Stimulated activated CD8-positive, alpha-beta memory T cell treated with anti-CD3 and anti-CD28 coated beads, Interleukin-7, amount 100 ng/mL, for 1 hour (primary cell): ENCODE measurements at places on chromosomes 2 and 18.

DNA sequence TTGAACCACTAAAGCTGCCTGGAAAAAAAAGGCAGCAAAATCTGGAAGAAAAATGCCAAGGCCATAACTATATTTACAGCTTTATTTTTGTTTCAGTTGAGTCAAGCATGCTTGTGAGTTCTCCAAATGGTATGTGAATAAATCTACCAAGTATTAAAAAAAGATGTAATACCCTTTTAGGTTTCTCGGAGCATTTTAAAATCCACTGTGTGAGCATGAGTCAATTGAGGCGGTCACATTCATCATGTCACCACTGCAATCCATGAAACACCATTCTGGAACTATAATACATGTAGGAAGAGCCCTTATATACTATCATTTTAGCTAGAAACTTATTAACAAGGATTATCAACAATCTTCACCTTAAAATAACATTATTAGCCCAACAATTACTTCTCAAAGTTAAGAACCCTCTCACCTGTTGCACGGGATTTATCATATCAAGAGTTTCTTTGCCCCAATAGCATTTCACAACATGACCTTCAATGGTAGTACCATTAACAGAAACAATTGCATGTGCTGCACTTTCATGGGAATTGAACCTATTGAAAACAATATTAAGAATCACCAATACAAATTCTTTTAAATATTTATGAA lies 24.2 kb upstream of the C2orf42 start:
- DNase-seq: no peak

GRCh38 chr2:172437419-172438341 lies 10.3 kb downstream of the ITGA6 start:
- DNase-seq: no peak

GRCh38 chr2:70674636-70675430 lies 93.2 kb downstream of the ADD2 start:
- no peak for DNase-seq

DNA sequence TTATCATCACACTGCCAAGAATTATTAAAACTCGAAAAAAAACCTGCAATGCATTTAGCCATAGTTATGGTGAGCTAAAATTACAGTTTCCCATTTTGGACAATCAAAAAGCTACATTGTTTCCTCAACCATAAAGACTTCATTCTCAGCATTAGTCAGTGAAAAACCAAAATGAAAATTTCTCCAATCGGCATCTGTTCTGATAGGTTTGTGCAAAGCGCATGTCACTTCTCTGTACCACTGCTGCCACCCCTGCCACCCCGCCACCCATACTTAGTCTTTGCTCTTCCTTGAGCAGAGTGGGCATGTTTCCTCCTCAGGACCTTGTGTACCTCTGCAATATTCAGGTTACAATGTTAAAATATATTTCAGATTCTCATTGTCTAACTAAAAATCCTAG lies 7.1 kb upstream of the ZBTB14 start:
- no peak for DNase-seq

- DNase-seq: no peak
Observed at GRCh38 chr2:166762746-166763145, 125.5 kb upstream of the XIRP2 start.
